Karpas-422 (cell line): ENCODE measurements at places on chromosomes 4 and X. TPM values are rescaled to one million over a fixed set of nuclear protein-coding genes. Genes with fewer than 3 reads are reported as not detected.

The WWC2 gene
- total RNA-seq = not detected in 2 replicates

The NRK gene
- total RNA-seq = not detected in 2 replicates

The SPANXA2 gene
- total RNA-seq = not detected in 2 replicates

The CXCL8 gene
- total RNA-seq = not detected in 2 replicates

- DNase-seq = no peak
Measured at GRCh38 chrX:15241301-15241700, 28.6 kb downstream of the ASB9 start.

- DNase-seq = no peak
Measured at GRCh38 chr4:163590103-163590502, 95.6 kb downstream of the TMA16 start.

- no peak for DNase-seq
Measured at GRCh38 chr4:157521906-157522305, 301.4 kb downstream of the GRIA2 start.
